ENCODE measurements at places on chromosomes 11 and 22. TPM values are rescaled to one million over a fixed set of nuclear protein-coding genes. Genes with fewer than 3 reads are reported as not detected.

Gene NXPE4
- not detected for total RNA-seq

Gene PAX6
- 1.0 TPM for total RNA-seq

Gene OR8G5
- total RNA-seq: not detected

Gene LRRC74B
- not detected for total RNA-seq

Gene BDNF
- 1.8 TPM for total RNA-seq

Gene SLC43A3
- 22.7 TPM for total RNA-seq

Gene APOBEC3B
- 11.2 TPM for total RNA-seq

Gene PLEKHB1
- total RNA-seq: 4.0 TPM

Gene GLB1L2
- 4.1 TPM for total RNA-seq

Gene CLMP
- 110 TPM for total RNA-seq

Gene WT1
- not detected for total RNA-seq

Gene SYT8
- 209 TPM for total RNA-seq

Gene MMP11
- total RNA-seq: 7.0 TPM

Gene TBX1
- not detected for total RNA-seq

Gene LRP5
- total RNA-seq: 41.7 TPM

Gene FOLR2
- not detected for total RNA-seq

Gene B4GALNT4
- total RNA-seq: 16.2 TPM

Gene C11orf16
- not detected for total RNA-seq

Gene ACR
- not detected for total RNA-seq

Gene INS
- total RNA-seq: not detected

Gene OR52N4
- not detected for total RNA-seq

Gene MAJIN
- not detected for total RNA-seq

Gene ARRB1
- total RNA-seq: 5.3 TPM

Gene PDGFD
- 0.19 TPM for total RNA-seq

Gene CASP5
- total RNA-seq: 0.17 TPM

Gene MAP6
- 8.8 TPM for total RNA-seq

Gene CECR2
- total RNA-seq: 0.50 TPM

Gene F2
- not detected for total RNA-seq

Gene CD3G
- total RNA-seq: not detected

Gene NUP160
- total RNA-seq: 29.3 TPM

Gene KDM4D
- 0.91 TPM for total RNA-seq

Gene GUCY1A2
- 0.17 TPM for total RNA-seq

Gene BEST1
- total RNA-seq: 0.67 TPM

Gene PGA5
- total RNA-seq: not detected

Gene TUB
- total RNA-seq: 4.8 TPM

Gene DSCAML1
- total RNA-seq: not detected

Gene RIMBP3C
- total RNA-seq: not detected
